ENCODE measurements at places on chromosomes 3 and 15.

- no peak for DNase-seq
These were observed 229.3 kb downstream of the TAFA4 start for GRCh38 chr3:68703066-68703465.

GRCh38 chr3:110026421-110026820 lies 689.1 kb upstream of the DPPA4 start:
- no peak for DNase-seq

DNA sequence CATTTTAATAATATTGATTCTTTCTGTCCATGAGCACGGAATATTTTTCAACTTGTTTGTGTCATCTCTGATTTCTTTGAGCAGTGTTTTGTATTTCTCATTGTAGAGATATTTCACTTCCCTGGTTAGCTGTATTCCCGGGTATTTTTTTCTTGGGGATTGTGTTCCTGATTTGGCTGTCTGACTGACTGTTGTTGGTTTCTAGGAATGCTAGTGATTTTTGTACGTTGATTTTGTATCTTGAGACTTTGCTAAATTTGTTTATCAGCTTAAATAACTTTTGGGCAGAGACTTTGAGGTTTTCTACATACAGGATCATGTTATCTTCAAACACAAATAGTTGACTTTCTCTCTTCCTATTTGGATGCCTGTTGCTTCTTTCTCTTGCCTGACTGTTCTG lies 418.8 kb upstream of the ALCAM start:
- DNase-seq, result no peak

- no peak for DNase-seq
These were observed 35.7 kb upstream of the BHLHE40 start for GRCh38 chr3:4943549-4943948.

- DNase-seq, result no peak
These were observed 114.6 kb downstream of the LRIG1 start for GRCh38 chr3:66386011-66386924.

DNA sequence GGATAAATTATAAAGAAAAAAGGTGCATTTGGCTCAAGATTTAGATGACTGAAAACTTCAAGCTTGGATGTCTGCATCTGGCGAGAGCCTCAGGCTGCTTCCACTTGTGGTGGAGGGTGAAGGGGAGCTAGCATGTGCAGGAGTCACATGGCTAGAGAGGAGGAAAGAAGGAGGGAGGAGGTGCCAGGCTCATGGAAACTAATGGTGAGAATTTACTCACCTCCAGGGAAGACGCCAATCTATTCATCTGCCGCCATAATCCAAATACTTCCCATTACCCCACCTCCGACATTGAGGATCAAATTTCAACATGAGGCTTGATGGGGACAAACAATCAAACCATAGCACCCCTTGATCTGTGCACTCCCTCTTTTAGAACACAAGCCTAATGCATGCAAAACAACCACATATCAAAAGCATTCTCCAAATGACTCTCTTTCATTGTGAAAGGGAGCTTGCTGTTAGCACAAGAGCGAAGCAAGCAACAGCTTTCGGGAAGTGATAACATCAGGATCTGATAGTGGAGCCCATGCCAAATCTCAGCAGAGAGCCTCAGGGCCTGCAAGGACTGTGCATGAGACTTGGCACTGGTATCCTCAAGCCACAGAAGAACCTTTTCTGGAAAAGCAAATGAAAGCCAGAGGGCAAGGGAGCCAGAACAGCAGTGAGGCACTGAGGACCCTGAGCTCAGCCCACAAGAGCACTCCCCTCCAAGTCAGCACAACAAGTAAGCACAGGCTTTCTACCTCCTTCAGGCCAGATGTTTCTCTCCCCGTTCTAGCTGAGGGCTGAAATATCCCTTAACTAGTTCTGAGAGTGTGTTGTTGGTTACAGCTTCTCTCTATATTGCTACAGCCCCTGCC lies 50.2 kb upstream of the THBS1 start:
- no peak for DNase-seq

DNA sequence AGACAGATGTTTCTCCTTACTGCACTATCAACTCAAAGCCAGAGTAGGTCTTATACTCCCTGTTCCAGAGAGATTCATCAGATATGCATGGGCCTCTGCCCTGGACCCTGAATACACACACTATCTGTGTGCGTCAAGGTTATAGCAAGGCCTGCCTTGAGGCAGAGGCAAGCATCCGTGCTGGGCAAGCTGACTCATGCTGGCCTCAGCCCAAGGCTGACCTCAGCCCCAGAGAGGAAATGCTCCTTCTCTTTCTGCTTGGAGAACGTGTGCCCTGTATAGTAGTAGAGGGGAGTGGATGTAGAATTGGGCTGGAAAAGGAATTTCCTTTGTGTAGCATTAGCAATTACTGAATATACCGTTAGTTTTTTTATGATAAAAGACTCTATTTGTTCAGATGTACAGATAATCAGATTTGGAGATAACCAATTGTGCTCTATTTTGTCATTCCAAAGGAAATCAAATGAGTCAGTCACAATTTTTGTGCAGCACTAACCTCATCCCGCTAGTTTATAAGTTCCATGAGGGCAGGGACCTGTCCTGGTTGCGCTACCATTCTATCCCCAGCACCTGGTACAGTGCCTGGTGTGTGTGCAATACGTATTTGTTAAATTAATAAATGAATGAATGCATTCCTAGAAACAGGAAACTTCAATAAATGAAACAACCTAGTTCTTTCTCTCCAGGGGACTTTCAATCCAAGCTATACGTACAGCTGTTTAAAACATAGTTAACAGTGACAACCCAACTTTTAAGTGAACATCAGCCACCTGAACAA lies 13.3 kb upstream of the PAQR9 start:
- DNase-seq, result peak; percentile 56

DNA sequence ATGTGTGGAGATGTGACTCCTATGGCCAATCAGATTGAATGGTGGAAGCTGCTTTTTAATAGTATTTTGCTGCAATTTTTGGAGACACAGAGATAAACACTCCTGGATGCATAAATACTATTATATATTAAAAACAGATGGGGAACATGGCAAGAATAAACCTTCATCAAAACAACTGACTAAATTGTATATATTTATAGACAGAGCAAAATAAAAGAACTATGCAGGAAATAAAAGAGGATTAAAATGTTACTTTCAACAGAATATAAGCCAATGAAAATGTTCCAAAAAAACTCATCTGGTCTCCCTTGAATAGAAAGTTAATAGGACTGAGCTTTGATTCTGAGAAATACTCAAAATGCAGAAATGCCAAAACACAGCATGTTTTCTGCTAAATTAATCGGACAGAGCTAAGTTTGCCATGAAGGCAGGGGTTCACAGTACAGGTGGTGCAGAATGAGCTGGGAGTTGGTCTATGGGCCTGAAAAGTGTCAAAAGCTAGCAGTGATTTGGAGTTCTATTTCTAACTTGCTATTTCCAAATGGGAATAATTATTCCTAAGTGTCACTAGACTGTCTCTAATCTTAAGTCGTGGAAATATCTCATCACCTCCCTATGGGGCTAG lies 227.2 kb downstream of the CNTN3 start:
- no peak for DNase-seq

- no peak for DNase-seq
These were observed 7.2 kb downstream of the PBRM1 start for GRCh38 chr3:52678265-52679198.

DNA sequence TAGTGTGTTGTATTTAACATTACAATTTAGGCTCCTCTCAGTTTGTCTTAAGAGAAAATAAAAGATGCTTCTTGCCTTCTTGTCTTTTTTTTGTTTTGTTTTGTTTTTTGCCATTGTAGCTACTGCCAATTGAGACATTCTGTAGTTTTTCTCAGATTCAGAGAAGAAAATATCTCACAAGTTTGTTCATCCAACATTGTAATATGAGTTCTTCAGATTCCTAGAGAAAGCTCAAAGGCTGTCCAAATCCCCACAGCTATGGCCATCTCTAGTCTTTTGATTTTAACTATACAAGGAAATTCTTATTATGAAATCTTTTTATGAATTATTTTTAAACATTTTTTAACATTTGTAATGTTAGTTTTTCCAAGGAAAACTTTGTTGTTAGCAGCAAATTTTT lies 264.7 kb downstream of the RBMS3 start:
- DNase-seq, result no peak

GRCh38 chr3:50339485-50340146 lies 1.0 kb downstream of the RASSF1 start:
- DNase-seq, result no peak

GRCh38 chr3:127325629-127325961 lies 37.7 kb upstream of the PRR20G start:
- DNase-seq, result no peak

- DNase-seq, result no peak
These were observed 86.1 kb upstream of the PSMD6 start for GRCh38 chr3:64109438-64109837.

DNA sequence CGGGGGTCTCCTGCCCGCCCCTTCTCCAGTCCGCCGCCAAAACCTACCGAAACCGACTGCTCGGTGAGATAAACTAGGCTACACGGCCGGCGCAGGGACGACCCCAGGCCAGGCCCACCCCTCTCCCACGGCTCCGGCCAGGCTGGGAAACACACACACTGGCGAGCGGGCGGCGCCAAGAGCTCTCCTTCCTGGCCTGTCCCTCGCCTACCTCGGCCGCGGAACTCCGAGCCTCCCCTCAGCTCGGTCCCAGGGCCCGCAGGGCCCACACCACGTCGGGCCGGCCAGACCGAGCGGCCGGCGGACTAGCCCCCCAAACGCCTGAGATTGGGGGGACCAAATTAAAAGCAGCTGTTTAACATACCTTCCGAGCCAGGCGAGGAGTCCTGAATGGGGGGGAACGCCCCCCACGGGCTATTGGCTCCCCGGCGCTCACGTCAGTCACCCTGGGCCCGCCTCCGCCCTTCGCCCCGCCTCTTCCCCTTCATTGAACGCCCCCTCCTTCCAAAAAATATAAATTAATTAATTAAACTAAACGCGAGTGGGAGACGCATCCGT lies 4.0 kb upstream of the SIN3A start:
- peak; percentile 77 for DNase-seq

DNA sequence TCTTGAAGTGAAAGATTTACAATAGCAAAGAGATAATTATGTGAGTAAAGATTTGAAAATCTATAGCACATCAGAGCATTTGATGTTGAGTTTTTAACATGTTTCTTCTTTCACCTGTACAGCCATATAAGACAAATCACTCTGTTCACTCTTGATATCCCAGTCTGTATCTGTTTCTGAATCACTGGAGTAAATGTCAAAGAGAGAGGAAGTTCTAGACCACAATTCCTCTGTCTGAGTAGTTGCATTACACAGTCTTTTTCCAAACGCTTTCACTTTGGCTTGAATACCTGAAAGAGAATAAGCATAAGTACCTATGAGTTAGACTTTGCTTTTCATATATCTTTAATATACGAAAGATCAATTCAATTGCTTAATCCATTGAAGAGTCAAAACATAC lies 9.9 kb downstream of the THAP10 start:
- DNase-seq, result no peak

GRCh38 chr15:71612869-71613268 lies 197.5 kb upstream of the NR2E3 start:
- no peak for DNase-seq

- no peak for DNase-seq
These were observed 27.2 kb downstream of the EXD1 start for GRCh38 chr15:41203395-41203794.

GRCh38 chr3:99903869-99904268 lies 86.2 kb downstream of the CMSS1 start:
- DNase-seq, result no peak

GRCh38 chr3:149487598-149488197 lies 13.2 kb downstream of the TM4SF4 start:
- DNase-seq, result no peak

GRCh38 chr3:156742401-156742800 lies 68.0 kb downstream of the TIPARP start:
- no peak for DNase-seq

DNA sequence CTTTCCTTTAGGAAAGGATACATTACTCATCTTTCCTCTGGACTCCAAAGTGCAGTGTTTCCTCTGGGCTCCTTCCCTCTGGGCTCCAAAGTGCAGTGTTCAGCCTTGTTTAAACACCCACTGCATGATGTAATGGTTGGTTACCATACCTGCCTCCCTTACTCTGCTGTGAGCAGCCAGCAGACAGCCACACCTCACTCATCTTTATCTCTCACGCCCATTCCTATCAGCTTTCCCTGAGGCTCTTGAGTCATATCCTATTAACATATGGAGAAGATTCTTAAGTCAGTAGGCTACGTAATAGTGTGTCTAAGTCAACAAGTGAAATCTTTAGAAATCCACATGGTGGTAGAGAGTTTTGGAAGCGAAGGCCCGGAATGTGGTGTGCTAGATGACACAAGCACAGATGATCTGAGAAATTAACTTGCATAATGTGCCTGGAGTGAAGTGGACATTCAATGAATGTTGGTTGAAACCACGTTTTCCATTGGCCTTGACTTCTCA lies 97.2 kb upstream of the CTNNB1 start:
- DNase-seq, result no peak

- DNase-seq, result no peak
These were observed 175.1 kb upstream of the KBTBD8 start for GRCh38 chr3:66823009-66823397.

DNA sequence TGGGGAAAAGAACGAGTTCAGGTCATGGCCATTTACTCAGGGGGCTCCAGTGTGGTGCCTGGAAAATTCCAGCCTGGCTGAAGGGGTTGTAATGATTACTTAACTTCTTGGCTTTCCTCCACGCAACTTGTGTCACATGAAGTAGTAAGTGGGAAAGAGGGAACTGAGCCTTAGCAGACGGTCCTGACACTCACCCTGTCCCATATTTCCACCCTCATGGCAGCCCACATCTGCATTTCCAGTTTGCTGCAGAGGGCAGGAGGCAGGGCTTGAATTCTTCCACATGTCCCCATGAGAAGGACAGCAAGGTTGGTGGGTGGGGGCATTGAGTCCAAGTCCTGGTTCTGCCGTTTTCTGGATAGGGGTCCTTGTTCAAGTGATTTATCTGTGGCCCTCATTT lies 7.8 kb upstream of the CAMP start:
- DNase-seq, result no peak

DNA sequence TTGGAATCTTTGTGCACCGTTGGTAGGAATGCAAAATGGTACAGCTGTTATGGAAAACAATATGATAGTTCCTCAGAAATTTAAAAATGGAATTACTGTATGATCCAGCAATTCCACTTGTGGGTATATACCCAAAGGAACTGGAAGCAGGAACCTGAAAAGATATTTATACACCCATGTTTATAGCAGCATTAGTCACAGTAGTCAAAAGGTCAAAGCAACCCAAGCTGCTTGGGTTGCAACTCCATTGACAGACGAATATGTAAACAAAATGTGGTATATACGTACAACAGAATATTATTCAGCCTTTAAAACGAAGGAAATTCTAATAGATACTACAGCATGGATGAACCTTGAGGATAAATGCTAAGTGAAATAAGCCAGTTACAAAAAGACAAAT lies 35.0 kb upstream of the CAPN3 start:
- DNase-seq, result no peak

DNA sequence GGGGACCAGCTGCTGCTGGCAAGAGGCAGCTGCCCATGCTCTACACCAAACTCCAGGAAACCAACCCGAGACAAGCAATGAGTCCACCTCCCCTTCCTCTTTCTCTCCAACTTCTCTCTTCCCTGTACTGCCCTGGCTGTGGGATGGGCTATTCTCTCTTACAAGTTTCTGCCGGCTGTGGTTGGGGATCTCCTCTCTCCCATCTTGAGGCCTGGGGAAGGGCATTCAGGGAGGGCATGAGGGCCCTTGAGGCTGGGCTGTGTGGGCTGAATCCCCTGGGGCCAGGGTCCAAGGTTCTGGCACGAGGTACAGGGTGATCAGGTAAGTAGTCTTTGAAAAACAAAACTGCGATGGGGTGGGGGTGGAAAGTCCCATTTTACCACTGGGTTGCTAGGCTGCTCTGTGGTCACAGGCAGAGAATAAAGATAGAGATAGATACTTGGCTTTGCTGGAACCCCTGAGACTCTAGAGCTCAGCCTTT lies 32.3 kb upstream of the CTSH start:
- no peak for DNase-seq

GRCh38 chr3:68919000-68919399 lies 13.3 kb downstream of the TAFA4 start:
- no peak for DNase-seq

All from thoracic aorta (tissue), 2 donors.